ENCODE measurements at places on chromosomes 2 and 18.

DNA sequence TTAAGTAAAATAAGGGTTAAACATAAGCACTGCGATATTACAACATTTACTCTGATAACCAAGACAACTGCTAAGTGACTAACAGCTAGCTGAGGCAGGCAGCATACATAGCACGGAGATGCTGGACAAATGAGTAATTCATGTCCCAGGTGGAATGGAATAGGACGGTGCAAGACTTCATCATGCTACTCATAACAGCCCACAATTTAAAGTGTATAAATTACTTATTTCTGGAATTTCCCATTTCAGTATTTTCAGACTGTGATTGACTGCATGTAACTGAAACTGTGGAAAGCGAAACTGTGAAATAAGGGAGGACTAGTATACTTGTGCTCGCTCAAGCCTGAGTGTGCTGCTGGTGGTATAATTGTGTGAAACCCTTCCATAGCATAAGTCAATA, 12.9 kb downstream of the IER3IP1 start:
- DNase-seq = no peak

DNA sequence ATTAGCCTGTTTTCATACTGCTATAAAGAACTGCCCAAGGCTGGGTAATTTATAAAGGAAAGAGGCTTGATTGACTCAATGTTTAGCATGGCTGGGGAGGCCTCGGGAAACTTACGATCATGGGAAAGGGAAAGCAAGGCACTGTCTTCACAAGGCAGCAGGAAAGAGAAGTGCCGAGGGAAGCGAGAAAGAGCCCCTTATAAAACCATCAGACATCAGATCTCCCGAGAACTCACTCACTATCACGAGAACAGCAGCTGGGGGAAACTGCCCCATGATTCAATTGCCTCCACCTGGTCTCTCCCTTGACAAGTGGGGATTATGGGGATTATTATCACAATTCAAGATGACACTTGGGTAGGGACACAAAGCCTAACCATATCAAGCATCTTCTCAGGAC, 23.3 kb downstream of the RHOB start:
- DNase-seq = no peak

GRCh38 chr2:106098081-106098480, 96.0 kb downstream of the UXS1 start:
- no peak for DNase-seq

GRCh38 chr2:45044916-45045315, 35.7 kb upstream of the SIX2 start:
- DNase-seq = no peak

DNA sequence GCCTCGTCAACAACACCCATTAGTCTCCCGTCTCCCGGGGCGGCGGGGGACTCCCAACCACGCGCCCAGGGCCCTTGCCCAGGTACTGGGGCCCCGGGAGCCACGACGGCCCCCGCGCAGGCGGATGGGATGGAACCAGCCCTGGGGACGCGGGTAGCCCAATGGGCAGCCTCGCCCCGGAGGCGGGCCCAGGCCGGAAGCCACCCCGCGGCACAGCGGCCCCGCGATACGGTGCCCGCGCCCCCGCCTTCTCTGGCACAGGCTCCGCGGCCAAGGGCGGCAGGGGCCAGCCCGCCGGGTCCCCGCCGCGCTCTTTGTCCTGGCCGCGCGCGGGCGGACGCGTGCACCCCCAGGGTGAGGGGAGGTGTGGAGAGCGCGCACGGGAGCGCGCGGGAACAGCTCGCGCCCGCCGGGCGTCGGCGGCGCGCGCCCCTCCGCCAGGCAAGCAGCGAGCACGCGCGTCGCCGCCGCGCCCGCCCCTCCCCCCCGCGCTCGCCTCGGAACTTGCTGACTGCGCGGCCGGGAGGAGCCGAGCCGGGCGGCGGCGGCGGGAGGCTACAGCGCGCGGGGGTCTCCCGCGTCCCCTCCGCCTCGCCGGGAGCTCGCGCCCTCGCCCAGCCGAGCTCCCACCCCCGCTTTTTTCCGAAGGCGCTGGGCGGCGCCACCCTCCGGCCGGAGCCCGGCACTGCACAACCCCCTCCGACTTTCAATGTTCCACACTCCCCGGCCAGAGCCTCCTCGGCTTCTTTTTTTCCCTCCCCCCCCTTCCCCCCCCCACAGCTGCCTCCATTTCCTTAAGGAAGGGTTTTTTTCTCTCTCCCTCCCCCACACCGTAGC, at the start of gene UBE2E3:
UBE2E3 (plus strand) TSS at position 500 of the 837 bp plus-strand sequence. CDS start 1,438 bp downstream, outside the sequence.
- DNase-seq = no peak

DNA sequence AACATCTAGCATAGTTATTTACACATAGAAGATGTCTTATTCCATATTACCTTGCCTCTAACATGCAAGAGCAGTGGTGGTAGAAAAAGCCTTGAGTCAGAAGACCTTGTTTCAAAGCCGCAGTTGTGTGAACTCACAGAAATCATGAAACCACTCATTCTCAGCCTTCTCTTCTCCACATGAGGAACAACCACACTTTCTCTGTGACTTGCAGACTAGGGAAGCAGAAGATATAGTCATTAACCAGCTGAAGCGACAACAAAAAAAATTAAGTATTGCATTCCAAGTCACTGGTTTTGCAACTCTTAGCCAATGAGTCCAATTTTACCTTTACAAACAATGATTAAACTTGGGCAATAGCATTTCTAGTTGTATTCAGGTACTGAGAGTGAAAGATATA, 19.0 kb downstream of the TWSG1 start:
- DNase-seq = no peak

- DNase-seq = no peak
These were observed 239.9 kb downstream of the ZNF516 start for GRCh38 chr18:76255070-76255683.

GRCh38 chr2:109254174-109254904, 125.3 kb downstream of the SH3RF3 start:
- no peak for DNase-seq

DNA sequence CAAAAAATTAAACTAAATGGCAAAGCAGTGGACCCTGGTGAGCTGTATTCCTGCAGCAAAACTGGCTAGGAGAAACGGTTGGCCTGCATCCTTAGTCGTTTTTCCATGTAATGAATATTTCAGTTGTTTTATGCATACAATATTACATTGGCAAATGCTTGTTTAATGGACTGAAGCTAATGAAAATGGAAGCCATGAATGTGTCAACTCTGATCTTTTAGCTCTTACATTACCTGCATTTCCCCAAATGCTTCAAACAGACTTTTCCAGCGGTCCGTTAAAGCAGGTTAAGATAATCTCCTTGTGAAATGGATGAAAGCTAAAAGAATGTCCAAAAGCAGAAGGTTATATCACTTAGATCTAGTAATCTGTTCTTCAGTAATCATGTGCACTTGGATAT, 686.3 kb upstream of the SETBP1 start:
- DNase-seq = no peak

DNA sequence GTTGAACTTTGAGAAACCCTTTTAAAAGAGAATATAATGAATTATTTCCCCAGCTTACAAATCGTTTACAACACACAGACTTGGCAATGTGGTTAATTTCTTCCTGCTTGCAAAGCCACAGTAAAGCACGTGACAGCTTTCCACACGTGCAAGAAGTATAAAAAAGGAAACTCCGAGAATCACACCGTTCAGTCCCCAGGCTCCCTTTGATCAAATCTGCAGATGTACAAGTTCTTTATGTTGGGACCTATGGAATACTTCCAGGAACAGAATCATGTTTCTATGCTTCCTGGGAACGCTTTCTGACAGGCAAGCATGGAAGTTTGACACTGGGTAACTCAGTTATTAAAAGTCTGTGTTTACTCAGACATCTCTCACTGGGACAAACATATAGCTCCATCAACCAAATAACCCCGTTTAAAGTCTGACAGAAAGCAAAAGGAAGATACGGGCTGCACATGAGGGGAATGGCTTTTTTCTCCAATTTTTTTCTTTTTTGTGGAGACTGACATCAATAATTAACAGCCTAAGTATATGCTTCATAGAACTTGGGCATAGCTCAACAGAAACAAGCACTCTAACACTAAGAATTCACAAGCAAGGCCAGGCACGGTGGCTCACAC, 134.8 kb downstream of the EIPR1 start:
- no peak for DNase-seq

DNA sequence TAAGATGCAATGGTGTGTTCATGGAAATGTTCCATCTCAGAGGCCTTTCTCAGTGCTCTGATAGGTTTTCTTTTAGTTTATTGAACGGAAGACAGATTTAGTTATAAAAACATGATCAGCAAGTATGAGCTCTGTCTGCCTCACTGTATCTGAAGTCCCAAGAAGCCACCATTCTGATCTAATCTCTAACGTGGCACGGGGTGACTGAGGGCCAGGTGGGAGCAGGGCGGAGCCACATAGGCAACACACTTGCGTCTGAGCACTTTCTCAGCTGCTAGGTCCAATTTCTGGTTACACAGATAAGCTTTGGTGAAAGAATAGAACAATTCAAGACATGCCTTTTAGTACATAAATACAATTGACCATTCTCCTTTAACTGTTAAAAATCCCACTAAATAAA, 60.4 kb downstream of the SNTG2 start:
- no peak for DNase-seq

GRCh38 chr2:172293952-172294351, 133.4 kb upstream of the ITGA6 start:
- DNase-seq = no peak

DNA sequence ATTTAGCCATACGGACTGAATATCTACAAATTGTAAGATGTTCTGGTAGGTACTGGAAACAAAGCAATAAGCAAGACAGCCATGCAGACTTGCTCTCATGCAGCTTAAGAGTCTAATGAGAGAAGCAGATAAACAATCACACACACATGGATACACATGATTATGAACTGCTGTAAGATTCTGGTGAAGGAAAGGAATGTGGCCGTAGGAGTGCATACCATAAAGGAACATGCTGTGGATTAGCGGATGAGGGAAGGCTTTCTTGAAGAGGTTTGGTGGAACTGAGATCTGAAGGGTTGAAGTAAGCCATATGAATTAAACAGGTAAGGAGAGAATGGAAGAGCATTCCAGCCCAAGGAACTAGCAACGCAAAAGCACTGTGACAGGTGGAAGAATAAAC, 13.8 kb downstream of the CCDC93 start:
- no peak for DNase-seq

- DNase-seq = no peak
These were observed 7.4 kb downstream of the CNNM4 start for GRCh38 chr2:96768083-96768561.

DNA sequence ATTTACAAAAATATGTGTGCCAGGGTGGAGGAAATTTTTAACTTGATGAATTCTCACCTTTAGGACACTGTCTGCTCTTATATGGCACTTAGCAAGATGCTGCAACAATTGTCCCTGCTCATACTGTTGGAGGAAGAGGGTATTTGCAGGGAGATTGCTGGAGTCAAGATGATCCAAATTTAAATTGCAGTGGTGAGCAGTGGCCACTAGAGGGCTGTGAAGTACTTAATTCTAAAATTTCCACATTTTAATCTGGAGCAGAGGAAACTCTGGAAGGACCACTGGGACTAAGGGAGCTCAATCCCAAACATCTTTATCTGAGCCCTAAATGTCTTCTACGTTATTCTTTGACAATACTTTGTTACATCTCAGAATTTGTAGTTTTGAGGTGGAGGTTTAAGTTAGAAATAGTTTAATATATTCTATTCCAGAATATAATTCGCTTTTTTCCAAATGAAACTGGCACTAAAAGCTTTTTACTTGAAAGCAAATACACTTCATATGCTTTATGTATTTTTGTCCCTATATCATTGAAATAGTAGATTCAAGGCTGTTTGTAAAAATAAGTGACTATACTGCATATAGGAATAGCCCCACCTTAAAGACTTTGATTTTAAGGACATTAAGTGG, 33.0 kb upstream of the PTH2R start:
- DNase-seq = peak; percentile 40
